ENCODE measurements at places on chromosomes 3 and 15. TPM values are rescaled to one million over a fixed set of nuclear protein-coding genes. Genes with fewer than 3 reads are reported as not detected.

GRCh38 chr3:157793745-157794144 lies 290.5 kb upstream of the VEPH1 start:
- no peak overlapping the region for H3K4me3 ChIP-seq
- H3K27ac ChIP-seq: no peak overlapping the region
- no peak for DNase-seq
- H3K36me3 ChIP-seq: no peaks in the 10 kb centered on the region
- no peaks in the 10 kb centered on the region for H3K27me3 ChIP-seq

GRCh38 chr3:65905771-65906170 lies 132.9 kb downstream of the MAGI1 start:
- no peaks in the 10 kb centered on the region for H3K27me3 ChIP-seq
- H3K4me1 ChIP-seq: no peaks in the 10 kb centered on the region
- no peak overlapping the region for H3K4me3 ChIP-seq
- no peak overlapping the region for H3K27ac ChIP-seq
- DNase-seq: no peak

- no peak for DNase-seq
- no peak overlapping the region for H3K27ac ChIP-seq
- H3K36me3 ChIP-seq: no peaks in the 10 kb centered on the region
- H3K27me3 ChIP-seq: no peaks in the 10 kb centered on the region
These were observed 424.1 kb downstream of the FGF12 start for GRCh38 chr3:192303235-192303634.

DNA sequence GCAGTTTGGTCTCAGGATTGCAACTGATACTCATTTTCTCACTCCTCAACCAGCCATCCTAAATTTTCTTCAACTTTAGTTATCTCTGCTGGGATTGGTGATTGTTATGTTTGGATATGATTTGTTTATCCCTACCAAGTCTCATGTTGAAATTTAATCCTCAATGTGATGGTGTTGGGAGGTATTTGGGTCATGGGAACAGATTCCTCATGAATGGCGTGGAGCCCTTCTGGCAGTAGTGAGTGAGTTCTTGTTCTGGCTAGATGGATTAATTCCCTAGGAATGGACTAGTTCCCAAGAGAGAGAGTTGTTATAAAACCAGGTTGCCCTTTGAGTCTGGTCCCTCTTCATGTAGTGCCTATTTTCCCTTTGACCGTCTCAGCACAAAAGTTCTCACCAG lies 399.9 kb downstream of the SQOR start:
- no peaks in the 10 kb centered on the region for H3K27me3 ChIP-seq
- H3K4me3 ChIP-seq: no peak overlapping the region
- H3K36me3 ChIP-seq: no peaks in the 10 kb centered on the region
- H3K4me1 ChIP-seq: no peaks in the 10 kb centered on the region
- H3K27ac ChIP-seq: no peak overlapping the region
- DNase-seq: no peak

The APOD gene
- total RNA-seq: 9.3 TPM

The SENP2 gene
- total RNA-seq: 31.4 TPM
